ENCODE measurements at places on chromosomes 11 and 22. TPM values are rescaled to one million over a fixed set of nuclear protein-coding genes. Genes with fewer than 3 reads are reported as not detected.

DNA sequence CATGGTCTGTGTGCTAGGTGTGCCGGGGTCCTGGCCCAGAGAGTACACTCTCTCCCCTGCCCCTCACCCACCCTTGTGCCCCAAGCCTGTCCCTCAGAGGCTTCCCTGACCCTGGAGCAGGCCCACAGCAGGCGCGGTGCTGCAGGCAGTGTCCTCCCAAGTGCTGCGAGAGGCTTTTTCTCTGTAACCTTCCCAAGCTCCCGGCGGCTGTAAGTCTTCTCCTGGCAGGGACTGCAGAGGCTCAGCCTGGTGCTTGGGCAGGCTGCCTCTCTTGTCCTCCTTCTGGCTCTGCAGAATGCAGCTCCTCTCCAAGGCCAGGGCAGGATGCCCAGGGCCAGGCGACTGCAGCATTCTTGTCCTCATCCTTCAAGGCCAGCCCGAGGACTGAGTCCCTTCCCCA, 15.9 kb downstream of the RFPL1 start:
- no peak for DNase-seq

DNA sequence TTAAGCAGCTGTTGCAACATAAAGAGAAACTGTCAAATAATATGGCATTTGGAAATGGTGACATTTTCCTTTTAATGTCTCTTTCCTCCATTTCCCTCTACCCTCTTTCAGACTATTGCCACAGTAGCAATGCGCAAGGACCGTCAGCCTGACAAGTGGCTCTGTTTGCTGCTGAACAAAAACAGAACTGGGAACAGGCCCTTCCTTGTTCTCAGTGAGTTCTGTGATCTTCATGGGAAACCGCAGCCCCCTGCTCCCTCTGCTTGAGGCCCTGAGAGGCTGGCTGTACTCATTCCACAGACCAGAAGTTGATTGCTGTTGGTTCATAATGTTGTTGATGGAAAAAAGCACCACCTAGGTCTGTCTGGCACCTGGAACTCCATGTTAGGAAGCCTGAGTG, 559.7 kb downstream of the OPCML start:
- DNase-seq, result peak; percentile 24

- no peak for DNase-seq
These were observed 5.3 kb upstream of the TBC1D22A start for GRCh38 chr22:46757104-46757503.

SMTNL1 gene
- not detected for total RNA-seq

MPPED2 gene
- total RNA-seq, result 3.2 TPM

ARVCF gene
- 105 TPM for total RNA-seq

EXPH5 gene
- 0.68 TPM for total RNA-seq
